Fibroblast of the conjunctiva (primary cell): ENCODE measurements at places on chromosomes 12 and 14.

DNA sequence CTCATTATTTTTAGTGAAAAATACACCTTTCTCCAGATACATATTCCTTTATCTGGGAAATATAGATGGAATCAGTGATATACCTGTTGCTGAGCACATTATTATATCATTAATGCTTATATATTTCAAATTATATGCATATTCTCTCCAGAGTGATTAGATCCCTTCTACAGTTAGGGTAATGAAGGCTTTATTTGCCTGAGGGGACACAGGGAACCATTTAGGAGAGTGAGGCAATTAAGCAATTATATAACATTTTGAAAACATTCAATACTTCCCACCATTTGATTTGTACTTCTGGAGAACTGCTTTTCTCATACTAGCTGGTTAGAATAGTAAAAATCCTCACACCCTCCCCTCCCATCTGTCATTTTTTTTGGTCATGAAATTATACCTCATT is 212.8 kb upstream of the NOVA1 start:
- DNase-seq: no peak

GRCh38 chr12:77087427-77087826 is 22.1 kb upstream of the E2F7 start:
- no peak for DNase-seq

DNA sequence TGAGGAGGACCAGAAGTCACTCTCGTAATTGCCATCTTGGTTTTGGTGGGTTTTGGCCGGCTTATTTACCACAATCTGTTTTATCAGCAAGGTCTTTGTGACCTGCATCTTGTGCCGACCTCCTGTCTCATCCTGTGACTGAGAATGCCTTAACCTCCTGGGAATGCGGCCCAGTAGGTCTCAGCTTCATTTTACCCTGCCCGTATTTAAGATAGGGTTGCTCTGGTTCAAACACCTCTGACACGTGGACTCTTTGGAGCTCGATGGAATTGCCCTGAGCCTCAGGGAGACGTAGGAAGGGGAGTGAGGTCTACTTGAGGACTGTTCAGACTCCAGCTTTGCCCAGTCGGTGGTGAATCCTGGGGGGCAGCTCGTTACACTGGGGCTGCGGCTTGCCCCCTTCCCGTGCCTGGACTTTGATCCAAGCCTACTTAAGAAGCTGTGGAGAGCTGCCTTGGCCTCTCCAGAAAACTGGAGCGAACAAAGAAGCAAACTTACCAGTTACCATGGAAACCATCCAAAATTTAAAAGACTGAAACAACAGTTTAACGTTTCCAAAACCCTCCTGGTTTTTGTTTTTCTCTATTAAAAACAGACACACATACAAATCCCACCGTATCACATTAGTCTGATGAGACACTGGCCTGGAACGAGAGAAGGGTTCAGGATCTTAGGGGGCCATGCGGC is 28.0 kb downstream of the CALM1 start:
- DNase-seq: no peak

- DNase-seq: no peak
Measured at GRCh38 chr14:52546318-52546670, 6.0 kb downstream of the TXNDC16 start.

- no peak for DNase-seq
Measured at GRCh38 chr12:65918021-65918420, 93.7 kb downstream of the HMGA2 start.

- DNase-seq: no peak
Measured at GRCh38 chr12:52248541-52249461, 15.8 kb downstream of the KRT7 start.

GRCh38 chr14:46653031-46653755 is 1.6 kb upstream of the RPL10L start:
- no peak for DNase-seq

DNA sequence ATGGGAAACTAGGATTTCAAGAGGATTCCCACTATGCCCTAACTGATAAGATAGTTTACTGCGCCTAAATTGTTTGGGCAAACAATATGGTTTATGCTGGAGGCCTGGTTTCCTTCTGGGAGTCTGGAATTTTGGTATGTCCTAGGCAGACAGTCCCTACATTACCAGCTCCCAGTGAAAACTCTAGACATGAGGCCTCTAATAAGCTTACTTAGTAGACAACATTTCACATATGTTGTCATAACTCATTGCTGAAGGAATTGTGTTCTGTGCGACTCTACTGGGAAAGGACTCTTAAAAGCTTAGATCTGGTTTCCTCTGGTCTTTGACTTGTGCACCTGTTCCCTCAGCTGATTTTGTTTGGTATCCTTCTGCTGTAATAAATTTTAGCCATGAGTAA is 18.0 kb upstream of the PRPF39 start:
- no peak for DNase-seq

- DNase-seq: peak; percentile 78
Measured at GRCh38 chr12:6069437-6070093, 54.9 kb downstream of the VWF start.

DNA sequence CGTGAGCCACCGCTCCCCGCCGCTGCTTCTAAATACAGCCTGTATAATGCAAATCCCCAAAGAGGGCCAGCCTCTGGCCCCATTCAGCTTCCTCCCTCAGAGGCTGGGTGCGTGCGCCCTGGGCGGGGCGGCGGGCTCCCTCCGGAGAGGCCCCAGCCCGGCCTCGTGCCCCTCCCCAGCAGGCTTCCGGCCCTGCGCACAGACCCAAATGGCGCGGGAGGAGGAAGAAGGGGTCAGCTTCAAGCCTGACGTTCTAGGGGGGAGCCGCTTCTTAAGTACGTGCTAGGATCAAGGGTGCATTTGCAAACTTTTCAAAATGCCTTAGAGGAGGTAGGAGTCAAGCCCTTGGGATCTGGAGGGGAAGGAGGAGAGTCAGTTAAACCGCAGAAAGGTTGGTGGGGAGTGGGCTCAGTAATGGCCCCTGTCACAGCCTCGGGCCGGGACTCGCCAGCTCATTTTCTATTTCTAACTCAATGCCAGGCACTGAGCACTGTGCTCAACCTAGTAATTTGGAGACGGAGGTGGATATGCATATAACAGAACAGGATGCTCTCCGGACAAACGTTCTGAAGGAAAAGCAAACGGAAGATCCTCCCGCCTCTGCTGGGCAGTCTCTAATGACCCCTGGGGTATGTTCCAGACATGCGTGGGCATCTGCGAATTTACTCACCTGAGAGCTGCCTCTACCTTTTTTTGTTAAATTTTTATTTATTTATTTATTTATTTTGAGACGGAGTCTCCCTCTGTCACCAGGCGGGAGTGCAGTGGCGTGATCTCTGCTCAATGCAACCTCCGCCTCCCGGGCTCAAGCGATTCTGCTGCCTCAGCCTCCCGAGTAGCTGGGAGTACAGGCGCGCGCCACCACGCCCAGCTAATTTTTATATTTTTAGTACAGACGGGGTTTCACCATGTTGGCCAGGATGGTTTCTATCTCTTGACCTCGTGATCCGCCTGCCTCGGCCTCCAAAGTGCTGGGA is 32.3 kb downstream of the NINJ2 start:
- DNase-seq: no peak

GRCh38 chr12:5554711-5555110 is 122.8 kb downstream of the NTF3 start:
- no peak for DNase-seq

DNA sequence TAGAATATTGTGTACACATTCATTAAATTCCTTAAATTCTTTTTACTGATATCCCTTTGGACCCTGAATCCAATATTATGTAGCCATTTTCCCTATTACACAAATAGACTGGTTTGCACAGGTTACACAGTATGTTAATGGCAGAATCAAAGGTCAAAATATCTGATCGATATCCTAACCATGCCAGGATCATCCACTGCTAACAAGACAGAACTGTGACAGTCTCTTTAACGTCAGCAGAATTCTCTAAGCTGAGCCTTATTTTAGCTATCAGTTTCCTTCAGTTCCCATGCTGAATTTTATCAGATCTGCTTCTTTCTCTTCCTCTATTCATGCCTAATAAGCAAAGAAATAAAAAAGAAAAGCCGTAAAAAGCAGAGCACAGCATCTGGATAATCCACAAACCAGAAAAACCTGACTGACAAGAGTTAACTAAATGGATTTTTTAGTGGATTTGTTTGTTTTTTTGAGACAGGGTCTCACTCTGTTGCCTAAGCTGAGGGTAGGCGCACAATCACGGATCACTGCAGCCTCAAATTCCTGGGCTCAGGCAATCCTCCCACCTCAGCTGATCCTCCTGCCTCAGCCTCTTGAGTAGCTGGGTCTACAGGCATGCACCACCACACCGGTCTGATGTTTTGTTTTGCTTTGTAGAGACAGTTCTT is 130.4 kb downstream of the PAWR start:
- no peak for DNase-seq

- DNase-seq: no peak
Measured at GRCh38 chr12:111672822-111673381, 12.9 kb downstream of the BRAP start.

- no peak for DNase-seq
Measured at GRCh38 chr12:51798501-51798900, 50.0 kb downstream of the FIGNL2 start.

DNA sequence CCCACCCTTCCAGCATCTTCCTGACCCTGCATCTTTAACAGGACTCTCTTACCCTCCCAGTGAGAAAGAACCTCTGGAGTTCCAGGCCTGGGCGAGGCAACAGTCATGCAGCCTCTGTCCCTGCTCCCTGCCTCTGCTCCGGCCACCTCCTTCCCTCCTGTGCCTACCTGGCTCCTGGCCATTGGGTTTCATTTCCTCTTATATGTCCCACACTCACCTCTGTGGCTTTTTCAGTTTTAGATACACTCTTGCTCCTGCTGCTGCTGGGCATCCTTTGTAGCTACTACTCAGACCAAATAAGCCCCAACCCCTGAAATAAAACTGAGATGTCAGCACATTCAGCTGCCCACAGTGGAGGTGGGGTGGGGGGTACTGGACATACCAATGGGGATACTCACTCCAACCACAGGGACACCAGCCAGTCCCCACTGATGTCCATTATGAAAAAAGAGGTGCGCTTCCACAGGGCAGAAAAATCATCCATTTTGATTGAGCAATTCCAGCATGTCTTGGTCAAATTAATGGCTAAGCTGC is 99.1 kb upstream of the NRXN3 start:
- DNase-seq: no peak

- no peak for DNase-seq
Measured at GRCh38 chr12:19710811-19711793, 271.8 kb downstream of the AEBP2 start.

DNA sequence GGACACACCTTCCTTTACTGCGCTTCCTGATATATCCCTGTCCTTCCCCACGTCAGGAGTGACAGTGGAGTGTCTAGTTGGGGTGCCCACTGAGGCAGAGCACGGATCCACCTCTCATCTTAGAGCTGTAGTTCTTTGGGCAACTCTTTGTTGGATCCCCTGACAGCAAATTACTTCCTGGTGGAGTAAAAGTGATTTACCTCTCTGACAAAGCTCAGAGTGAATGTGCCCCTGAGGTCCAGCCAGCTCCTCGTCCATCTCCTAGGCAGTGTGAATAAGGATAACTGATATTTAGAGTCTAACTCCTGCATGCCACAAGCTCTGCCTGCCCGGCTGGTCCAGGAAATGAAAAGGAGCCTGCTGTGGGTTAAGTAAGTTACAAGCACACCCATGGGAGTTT is 16.0 kb downstream of the AHSA1 start:
- no peak for DNase-seq
